RPMI7951 (cell line): ENCODE measurements at places on chromosomes 7 and 10. TPM values are rescaled to one million over a fixed set of nuclear protein-coding genes. Genes with fewer than 3 reads are reported as not detected.
A peak's percentile ranks its signal among the peaks of the same experiment; 100 is the strongest.

Gene CD36
- 6.5 and 11.4 TPM in 2 replicates for total RNA-seq

Gene TMEM184A
- total RNA-seq: 0.10 TPM in 1 of 2 replicates, not detected in the other

Gene GIMAP5
- 0.49 TPM in 1 of 2 replicates, not detected in the other for total RNA-seq

Gene SDK1
- 0.68 and 3.1 TPM in 2 replicates for total RNA-seq

Gene ANXA8L1
- 0.48 TPM in 1 of 2 replicates, not detected in the other for total RNA-seq

Gene OR6B1
- not detected in 2 replicates for total RNA-seq

Gene TEX47
- total RNA-seq: not detected in 2 replicates

Gene SEMA3D
- 2.4 and 2.6 TPM in 2 replicates for total RNA-seq

Gene MET
- total RNA-seq: 52.7 and 62.1 TPM in 2 replicates

Gene NPY
- total RNA-seq: not detected in 2 replicates

Gene PAXIP1
- total RNA-seq: 8.2 and 10.2 TPM in 2 replicates

Gene SMKR1
- 0.20 and 0.24 TPM in 2 replicates for total RNA-seq

Gene RSPH10B2
- total RNA-seq: 0.10 TPM in 1 of 2 replicates, not detected in the other

GRCh38 chr10:86022906-86023305, 343.7 kb downstream of the GRID1 start:
- no peak for DNase-seq

- no peak for DNase-seq
Observed at GRCh38 chr7:128835790-128836641, 5.8 kb downstream of the FLNC start.

DNA sequence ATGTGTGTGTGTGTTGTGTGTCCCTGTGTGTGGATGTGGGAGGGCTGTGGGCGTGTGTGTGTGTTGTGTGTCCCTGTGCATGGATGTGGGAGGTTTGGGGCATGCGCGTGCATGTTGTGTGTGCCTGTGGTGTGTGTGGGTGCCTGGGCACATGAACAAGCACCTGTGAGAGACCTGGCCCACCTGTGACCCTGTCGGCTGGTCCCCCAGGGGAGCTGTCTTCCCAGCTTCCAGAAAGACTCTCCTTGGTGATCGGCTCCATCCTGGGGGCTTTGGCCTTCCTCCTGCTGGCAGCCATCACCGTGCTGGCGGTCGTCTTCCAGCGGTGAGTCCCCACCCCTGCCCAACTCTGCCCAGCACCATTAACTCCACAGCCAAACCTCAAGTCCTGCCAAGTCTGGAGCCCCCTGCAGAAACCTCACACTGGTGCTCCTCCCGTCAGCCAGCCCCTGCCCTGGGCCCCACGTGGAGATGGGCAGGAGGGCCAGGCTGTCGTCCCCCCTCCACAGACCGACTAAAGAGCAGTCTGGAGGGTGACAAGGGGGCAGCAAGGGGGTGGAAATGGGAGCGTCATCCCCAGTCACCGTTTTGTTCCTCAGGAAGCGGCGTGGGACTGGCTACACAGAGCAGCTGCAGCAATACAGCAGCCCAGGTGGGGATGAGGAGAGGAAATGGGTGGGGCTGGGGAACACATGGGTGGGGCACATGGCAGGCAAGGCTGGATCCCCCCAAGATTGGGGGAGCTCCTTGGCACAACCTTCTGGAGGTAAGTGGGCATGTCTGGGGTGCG, 12.7 kb downstream of the EPHB6 start:
- DNase-seq: no peak

GRCh38 chr10:59234194-59234593, 57.8 kb downstream of the PHYHIPL start:
- peak; percentile 37 for DNase-seq

GRCh38 chr7:32952876-32953275, 4.4 kb upstream of the FKBP9 start:
- no peak for DNase-seq

GRCh38 chr7:105030447-105030846, 16.4 kb downstream of the KMT2E start:
- no peak for DNase-seq

DNA sequence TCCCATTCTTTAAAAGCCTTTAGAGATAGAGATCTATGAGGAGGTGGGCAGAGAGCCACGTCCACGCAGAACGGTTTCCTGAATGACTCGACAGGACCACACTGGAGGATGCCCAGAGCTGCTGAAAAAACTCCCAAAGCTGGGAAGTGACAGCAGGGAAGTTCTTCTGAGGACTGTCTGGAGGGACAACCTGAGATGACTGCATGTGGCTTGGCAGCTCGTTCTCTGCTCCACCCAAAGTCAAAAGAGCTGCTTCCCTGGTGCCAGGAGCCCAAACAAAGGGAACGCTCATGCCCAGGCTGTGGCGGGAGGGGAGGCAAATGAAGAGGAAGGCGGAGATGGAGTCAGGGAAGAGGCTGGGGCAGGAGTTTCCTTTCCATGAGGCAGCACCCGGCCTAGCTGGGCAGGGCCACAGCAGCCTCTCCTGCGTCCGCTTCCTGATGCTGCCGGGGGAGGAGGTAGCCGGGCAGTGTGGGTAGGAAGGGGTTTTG, 95.4 kb downstream of the CCDC3 start:
- DNase-seq: no peak

GRCh38 chr10:58985216-58985615, 191.2 kb upstream of the PHYHIPL start:
- no peak for DNase-seq

DNA sequence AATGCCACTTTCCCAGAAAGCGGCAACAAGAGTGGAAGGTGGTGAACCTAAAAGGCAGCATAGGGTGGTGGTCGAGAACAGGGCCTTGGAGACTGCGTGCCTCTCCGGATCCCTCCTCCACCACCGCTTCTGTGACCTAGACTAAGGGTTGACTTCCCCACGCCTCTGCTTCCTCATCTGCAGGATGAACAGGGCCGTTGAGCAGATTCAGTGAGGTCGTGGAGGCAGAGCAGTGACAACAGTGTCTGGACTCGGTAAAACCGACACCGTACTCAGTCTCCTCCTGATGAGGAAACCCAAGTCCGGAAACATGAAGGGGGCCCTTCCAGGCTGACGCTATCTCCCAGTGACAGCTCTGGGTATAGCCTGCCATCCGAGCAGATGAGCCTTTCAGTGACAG, 162.6 kb downstream of the CELF2 start:
- DNase-seq: no peak

DNA sequence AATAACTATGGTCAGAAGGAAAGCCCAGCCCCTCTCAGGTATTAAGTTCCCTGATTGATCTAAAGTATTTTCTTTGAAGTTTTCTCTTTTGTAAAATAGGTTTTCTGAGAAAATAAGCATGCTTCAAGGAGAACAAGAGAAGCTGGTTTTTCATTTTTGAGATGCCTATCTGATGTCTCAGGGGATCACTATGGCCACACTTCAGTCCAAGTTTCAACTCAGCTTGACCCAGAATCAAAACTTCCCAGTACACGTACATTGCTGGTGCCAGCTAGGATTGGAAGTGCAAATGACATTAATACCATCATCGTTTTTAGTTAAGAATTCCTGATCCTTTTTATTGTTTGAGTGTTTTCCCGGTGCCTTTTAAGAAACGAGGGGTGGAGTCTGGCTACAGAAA, 7.2 kb downstream of the ITIH5 start:
- DNase-seq: no peak

DNA sequence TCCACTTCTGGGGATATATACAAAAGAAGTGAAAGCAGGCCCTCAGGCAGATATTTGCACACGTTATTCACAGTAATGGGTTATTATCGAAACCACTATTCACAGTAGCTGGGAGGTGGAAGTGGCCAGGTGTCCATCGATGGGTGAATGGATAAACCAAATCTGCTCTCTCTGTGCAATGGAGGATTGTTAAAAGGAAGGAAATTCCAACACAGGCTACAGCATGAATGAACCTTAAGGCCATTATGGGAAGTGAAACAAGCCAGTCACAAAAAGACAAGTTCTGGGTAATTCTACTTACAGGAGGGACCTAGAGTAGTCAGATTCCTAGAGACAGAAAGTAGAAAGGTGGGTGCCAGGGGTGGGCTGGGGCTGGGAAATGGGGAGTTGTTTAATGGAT, 48.5 kb upstream of the BHLHA15 start:
- no peak for DNase-seq

GRCh38 chr7:138237995-138238394, 161.7 kb downstream of the AKR1D1 start:
- no peak for DNase-seq

- DNase-seq: no peak
Observed at GRCh38 chr7:665736-666453, 60.6 kb upstream of the DNAAF5 start.

GRCh38 chr7:8070451-8071180, 102.0 kb downstream of the GLCCI1 start:
- DNase-seq: no peak
